Left forelimb (tissue), 1 donor: ENCODE measurements at places on chromosomes 11 and 22.

DNA sequence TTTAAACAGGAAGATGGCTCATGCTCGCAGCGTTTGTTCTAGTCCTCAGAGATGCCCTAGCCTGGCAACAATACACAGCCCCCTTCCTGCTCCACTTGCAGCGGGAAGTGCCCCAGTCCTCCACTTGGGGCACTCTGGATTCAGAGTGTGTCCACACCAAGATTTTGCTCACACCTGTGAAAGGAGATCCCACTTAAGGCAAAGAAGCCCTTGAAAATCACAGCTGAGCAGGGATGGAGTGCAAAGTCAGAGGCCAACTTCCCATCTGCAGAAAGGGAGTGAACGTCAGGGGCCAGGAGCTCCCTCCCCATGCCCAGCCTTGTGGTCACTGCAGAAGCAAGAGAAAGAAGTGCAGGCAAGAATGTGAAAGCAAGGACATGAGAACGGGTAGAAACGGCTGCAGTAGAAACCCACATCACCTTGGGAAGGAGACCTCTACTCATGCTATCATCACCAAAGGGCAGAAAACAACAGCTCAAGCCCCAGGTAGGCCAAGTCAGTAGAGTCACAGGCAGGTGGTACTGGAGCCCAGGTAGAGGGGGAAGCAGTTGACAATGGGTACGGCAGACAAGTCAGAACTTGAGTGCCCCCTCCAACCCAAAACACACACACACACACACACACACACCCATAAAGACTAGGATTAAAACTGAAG lies 157.4 kb downstream of the BUD13 start:
- peak; percentile 38 for DNase-seq

DNA sequence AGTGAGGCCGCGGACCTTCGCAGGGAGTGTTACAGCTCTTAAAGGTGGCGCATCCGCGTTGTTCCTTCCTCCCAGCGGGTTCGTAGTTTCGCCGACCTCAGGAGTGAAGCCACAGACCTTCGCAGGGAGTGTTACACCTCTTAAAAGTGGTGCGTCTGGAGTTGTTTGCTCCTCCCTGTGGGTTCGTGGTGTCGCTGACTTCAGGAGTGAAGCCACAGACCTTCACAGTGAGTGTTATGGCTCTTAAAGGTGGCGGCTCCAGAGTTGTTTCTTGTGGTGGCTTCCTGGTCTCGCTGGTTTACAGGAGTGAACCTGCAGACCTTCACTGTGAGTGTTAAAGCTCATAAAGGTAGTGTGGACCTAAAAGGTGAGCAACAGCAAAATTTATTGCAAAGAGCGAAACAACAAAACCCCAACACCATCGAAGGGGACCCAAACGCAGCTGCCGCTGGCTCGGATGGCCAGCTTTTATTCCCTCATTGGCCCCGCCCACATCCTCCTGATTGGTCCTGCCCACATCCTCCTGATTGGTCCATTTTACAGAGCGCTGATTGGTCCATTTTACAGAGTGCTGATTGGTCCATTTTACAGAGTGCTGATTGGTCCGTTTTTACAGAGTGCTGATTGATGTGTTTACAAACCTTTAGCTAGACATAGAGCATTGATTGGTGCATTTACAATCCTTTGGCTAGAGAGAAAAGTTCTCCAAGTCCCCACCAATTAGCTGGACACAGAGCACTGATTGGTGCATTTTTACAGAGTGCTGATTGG lies 1.2 kb upstream of the TMEM45B start:
- no peak for DNase-seq

DNA sequence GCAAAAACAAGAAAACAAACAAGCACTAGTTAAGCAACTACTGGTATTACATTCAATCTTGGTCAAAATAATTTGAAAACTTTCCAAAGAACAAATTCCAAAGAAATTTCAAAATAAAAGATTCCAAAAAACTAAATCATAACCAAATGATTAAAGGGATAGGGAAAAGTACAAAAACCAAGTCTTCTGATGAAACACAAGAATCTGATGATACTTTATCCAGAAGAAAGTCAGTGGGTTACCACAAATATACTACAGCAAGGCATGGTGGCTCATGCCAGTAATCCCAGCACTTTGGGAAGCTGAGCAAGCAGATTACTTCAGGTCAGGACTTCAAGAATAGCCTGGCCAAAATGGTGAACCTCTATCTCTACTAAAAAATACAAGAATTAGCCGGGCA lies 59.1 kb downstream of the NUP98 start:
- no peak for DNase-seq

- DNase-seq = no peak
These were observed 283.1 kb upstream of the CCDC90B start for GRCh38 chr11:83569134-83569805.

GRCh38 chr11:18623707-18624106 lies 10.4 kb downstream of the SPTY2D1 start:
- no peak for DNase-seq

GRCh38 chr11:118605116-118605867 lies 2.1 kb upstream of the PHLDB1 start:
- peak; percentile 87 for DNase-seq

DNA sequence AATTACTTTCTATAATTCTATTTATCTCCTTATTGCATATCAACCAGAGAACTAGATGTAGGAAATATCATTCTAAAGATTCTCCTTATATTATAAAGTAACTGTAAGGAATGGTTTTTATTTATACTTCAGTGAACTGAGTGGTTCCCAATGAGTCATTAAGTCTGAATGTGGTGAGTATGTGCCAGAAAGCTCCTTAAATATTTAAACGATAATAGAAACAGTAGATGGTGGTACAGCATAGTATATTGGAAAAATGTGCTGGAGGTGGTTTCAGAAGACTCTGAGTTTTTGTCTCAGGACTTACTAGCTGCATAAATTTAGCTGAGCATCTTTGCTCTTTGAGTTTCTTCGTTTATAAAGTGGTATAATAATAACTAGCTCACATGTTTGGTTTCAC lies 653.5 kb downstream of the FAM181B start:
- DNase-seq = no peak

DNA sequence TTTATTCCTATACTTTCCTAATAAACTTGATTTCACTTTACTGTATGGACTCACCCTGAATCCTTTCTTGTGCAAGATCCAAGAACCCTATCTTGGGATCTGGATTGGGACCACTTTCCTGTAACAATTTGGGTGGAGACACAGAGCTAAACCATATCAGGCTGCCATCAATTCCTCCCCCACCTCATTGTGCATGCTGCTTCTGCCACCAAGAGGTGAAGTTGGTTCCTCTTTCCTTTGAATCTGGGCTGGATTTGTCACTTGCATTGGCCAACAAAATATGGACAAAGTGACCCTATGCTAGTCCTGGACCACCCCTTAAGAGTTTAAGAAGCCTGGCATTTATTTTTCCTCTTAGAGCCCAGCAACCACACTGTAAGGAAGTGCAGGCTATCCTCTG lies 39.4 kb upstream of the CEP295 start:
- no peak for DNase-seq

DNA sequence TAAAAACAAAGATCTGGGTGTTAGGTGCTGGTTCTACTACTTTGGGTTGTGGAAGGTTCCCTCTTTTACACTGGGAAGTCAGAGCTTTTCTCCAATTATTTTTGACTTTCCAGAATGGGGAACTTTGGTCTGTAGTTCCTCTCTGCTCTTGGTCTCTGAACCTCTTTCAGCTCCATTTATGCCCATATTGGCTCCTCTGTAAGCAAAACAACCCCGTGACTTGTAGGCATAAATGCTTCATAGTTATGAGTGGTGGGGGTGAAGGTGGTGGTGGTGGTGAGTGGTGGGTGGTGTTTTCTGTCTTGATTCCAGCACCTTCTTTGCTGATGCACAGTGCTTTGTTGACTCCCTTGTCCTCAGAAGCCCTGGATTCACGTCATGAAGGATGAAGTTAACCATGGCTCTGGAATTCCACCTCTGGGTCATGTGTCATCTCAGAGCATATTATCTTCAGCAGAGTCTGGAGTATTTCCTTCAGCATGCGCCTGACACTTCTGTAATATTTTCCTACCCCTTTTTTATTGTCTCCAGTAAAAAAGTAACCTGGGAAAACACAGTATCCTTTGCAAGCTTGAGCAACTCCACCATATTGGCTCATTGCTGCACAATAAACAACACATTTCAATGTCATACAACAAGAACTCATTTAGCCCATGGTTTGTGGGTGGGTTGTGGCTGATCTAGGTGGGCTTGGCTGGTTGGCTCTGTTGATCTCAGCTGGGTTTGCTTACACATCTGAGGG lies 24.1 kb upstream of the GRK3 start:
- no peak for DNase-seq

- DNase-seq = no peak
These were observed 19.8 kb upstream of the PRAME start for GRCh38 chr22:22578702-22579424.

GRCh38 chr11:72001285-72001684 lies 2.6 kb downstream of the IL18BP start:
- no peak for DNase-seq

DNA sequence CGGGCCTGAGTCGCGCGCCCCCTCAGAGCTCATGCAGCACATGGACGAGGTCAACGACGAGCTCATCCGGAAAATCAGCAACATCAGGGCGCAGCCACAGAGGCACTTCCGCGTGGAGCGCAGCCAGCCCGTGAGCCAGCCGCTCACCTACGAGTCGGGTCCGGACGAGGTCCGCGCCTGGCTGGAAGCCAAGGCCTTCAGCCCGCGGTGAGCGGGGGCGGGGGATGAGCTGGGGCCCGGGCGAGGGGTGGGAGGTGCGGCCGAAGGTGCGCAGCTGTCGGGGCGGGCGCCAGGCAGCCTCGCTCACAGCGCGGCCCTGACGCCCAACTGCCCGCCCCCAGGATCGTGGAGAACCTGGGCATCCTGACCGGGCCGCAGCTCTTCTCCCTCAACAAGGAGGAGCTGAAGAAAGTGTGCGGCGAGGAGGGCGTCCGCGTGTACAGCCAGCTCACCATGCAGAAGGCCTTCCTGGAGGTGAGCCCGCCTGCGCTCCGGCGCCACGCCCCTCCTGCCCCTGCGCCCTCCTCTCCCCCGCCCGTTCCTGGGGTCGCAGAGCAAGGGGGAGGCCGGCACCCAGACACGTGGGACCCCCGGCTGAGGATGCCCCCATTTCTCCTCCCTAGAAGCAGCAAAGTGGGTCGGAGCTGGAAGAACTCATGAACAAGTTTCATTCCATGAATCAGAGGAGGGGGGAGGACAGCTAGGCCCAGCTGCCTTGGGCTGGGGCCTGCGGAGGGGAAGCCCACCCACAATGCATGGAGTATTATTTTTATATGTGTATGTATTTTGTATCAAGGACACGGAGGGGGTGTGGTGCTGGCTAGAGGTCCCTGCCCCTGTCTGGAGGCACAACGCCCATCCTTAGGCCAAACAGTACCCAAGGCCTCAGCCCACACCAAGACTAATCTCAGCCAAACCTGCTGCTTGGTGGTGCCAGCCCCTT lies 20.5 kb downstream of the EPS8L2 start:
- DNase-seq = no peak

- DNase-seq = no peak
These were observed 34.0 kb downstream of the SLC22A12 start for GRCh38 chr11:64624883-64625481.

DNA sequence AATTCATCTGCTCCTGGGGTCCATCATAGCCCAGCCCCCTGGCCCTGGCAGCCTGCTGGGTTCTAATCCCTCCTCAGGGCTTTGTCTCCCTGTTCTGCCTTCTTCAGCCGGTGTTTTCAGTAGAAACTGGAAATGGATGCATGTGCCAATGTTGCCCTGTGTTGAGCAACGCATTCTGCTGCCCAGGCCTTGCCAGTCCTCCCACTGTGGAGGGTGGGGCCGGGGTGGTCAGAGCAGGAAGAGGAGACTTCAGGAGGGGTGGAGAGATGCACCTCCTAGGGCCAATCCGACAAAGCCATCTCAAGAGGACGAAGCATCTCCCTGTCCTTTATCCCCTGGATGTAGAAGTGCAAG lies 27.6 kb upstream of the ZBTB16 start:
- DNase-seq = no peak

DNA sequence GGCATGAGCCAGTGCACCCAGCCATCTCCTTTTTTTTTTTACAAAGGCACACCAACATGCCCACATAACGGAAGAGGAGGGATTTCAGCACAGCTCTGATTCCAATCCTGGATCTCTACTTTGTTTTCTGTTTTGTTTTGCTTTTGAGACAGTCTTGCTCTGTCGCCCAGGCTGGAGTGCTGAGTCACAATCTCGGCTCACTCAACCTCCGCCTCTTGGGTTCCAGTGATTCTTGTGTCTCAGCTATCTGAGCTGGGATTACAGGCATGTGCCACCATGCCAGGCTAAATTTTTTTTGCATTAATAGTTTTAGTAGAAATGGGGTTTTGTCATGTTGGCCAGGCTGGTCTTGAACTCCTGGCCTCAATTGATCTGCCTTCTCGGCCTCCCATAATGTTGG lies 28.1 kb downstream of the VSTM5 start:
- DNase-seq = no peak

- no peak for DNase-seq
These were observed 29.8 kb upstream of the PPP6R3 start for GRCh38 chr11:68430801-68431200.

DNA sequence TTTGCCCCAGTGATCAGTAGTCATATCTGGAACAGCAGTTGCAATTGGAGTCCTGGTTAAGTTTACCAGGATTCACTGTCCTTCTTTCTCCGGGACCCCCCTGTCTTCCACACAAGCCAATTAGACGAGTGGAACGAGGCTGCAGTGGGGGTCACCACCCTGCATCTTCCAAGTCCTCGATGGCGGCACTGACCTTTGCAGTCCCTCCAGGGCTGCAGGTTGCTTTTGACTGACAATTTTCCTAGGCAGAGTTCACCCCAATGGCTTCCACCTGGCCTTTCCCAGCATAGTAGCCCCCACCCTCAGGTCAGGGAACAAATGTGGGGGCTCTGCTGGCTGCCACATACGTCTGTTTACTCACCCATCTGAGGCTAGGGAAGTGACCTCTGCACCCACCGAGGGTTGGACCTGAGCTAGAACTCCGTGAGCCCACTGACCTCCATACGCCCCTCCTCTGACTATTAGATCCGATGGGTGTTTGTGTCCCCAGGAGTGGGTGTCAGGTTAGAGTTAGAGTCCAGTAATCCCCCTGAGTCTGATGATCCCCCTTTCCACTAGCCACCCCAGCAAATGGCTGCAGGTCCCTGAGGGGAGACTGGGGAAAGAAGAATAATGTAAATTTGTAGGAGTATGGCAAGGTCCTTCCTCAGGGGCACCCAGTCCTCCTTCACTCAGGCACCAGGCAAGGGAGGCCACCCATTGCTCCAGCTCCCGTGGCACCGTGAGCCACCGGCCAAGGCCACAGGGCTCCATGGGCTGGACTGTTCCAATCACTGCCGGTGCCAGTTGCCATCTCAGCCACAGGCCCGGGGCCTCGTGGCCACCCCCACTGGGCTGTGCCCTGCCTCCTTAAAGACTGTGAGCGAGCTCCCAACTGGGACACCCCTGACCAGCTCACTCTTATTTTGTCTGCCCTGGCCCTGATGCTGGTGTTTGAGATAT lies 5.5 kb downstream of the C11orf21 start:
- peak; percentile 30 for DNase-seq

- no peak for DNase-seq
These were observed 170.9 kb upstream of the CTSC start for GRCh38 chr11:88508418-88508758.
